RKO (cell line): ENCODE measurements at places on chromosomes 2 and 18.

DNA sequence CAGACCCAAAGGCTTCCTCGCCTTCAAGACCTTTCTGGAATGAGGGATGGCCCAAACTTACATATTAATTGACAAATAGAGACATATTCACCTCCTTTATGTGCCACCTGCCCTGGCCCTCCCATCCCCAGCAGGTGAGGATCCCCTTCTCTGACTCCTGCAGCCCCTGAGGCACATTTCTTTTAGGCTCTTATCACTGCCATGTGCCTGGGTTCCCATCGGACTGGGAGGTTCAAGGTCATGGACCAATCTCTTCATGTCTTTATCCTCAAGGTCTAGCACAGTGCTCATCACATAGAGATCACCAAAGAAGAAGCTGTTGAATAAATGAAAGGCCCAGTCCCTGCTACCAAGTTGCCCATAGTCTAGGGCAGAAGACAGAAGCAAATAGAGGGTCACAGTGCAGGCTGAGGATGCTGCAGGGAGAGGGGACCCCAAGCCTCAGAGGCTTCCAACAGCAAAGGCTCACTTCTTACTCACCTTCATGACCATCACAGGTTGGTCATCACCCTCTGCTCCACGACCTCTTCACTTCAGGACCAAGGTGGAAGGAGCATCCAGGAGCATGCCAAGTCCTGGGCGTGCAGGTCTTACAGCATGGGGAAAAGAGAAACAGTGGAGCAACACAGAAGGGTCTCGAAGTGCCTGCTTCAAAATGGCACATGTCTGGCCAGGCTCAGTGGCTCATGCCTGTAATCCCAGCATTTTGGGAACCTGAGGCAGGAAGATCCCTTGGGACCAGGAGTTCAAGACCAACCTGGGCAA, 193.9 kb downstream of the SMAD2 start:
- no peak for DNase-seq

DNA sequence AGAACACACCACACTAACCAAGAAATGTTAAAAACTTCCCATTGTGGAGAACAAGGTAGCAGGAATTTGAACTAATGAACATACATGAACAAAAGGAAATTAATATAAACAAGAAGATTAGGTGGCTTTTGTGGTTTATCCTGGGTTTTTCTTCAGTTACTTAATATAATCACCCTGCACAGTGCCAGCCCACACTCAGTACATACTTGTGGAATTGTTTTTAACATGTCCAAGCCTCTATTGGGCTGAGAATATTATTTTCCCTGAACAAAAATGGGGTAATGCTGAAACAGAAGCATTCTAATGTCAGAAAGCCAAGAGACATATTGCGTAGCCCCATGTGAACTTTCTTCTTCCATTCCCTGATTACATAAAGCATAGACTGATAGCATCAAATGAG, 202.8 kb downstream of the DNER start:
- DNase-seq = no peak

- DNase-seq = no peak
Measured at GRCh38 chr2:154133823-154134222, 262.1 kb downstream of the GALNT13 start.

DNA sequence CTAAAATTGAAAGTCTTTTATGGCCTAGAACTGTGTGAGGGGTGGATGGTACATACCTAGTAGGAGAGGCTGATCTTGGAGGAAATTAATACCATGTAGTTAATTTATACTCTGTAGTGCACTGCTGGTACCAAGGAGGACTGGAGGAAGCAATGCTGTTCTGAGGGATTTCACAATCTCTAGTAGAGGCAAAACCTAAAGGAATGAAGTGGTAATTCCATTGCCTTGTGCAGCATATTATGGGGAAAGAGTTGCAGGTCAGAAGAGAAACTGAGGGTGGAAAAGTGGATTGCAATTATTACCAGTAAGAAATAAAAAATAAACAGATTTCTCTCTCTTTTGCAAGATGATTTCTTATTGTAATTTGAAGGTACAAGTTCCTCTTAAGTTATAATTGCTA, 2.2 kb downstream of the ABI2 start:
- DNase-seq = peak; percentile 35
